ENCODE measurements at places on chromosomes 1 and 21.

DNA sequence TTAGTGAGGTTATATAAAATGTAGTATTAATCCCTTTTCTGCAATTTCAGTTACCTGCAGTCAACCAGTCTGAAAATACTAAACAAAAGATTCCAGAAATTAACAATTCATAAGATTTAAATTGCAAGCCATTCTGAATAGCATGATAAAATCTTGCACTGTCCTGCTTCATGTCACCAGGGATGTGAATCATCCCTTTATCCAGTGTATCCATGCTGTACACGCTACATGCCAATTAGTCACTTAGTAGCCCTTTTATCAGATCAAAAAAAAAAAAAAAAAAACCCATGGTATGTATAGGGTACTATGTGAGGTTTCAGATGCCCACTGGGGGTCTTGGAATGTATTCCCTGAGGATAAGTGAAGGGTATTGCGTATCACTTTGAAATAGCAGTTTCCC, 191.3 kb upstream of the HP1BP3 start:
- no peak for DNase-seq

DNA sequence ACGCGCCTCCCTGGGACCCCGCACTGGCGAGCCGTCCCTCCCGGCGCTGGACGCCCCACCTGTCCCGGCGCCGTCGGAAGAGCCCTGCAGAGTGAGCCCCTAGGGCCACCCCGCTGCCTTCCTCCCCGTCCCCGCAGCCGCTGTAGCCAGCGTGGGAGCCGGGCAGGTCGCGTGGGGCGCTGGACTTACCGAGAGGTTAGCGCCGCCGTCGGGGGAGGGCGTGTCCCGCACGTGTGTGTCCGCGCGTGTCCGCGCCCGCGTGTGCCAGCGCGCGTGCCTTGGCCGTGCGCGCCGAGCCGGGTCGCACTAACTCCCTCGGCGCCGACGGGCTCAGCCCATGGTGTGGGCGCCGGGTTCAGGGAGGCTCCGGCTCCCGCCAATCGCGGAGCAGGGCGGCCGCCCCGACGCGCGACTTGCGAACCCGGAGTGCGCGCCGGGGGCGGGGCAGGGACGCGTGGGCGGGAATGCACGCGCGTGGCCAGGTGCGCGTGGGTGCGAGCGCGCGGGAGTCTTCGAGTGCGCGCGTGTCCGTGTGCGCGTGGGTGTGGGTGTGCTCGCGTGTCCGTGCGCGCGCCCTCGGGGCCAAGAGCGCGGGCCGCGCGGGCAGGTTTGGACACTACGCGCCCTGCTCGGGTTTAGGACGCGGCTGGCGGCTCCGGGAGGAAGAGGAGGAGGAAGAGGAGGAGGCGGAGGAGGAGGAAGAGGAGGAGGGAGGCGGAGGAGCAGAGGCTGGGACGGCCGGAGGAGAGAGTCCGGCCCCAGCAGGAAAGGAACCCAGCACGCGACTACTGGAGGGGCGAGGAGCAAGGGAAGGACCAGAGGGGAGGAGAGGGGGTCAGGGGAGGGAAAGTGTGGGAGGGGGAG, 145.2 kb upstream of the ETS2 start:
- no peak for DNase-seq

- DNase-seq: no peak
Observed at GRCh38 chr1:60904099-60904851, 178.1 kb upstream of the NFIA start.

- no peak for DNase-seq
Observed at GRCh38 chr1:68384872-68385411, 64.8 kb downstream of the RPE65 start.

DNA sequence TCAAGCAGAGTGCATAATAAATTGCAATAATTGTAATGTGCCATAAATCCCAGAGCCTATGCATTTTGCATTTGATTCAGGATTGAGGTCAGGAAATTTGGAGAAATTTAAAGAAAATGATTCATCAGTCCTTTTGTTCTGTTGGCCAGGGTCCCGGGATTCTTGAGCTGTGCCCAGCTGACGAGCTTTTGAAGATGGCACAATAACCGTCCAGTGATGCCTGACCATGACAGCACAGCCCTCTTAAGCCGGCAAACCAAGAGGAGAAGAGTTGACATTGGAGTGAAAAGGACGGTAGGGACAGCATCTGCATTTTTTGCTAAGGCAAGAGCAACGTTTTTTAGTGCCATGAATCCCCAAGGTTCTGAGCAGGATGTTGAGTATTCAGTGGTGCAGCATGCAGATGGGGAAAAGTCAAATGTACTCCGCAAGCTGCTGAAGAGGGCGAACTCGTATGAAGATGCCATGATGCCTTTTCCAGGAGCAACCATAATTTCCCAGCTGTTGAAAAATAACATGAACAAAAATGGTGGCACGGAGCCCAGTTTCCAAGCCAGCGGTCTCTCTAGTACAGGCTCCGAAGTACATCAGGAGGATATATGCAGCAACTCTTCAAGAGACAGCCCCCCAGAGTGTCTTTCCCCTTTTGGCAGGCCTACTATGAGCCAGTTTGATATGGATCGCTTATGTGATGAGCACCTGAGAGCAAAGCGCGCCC, 8.7 kb downstream of the PROX1 start:
- DNase-seq: no peak

DNA sequence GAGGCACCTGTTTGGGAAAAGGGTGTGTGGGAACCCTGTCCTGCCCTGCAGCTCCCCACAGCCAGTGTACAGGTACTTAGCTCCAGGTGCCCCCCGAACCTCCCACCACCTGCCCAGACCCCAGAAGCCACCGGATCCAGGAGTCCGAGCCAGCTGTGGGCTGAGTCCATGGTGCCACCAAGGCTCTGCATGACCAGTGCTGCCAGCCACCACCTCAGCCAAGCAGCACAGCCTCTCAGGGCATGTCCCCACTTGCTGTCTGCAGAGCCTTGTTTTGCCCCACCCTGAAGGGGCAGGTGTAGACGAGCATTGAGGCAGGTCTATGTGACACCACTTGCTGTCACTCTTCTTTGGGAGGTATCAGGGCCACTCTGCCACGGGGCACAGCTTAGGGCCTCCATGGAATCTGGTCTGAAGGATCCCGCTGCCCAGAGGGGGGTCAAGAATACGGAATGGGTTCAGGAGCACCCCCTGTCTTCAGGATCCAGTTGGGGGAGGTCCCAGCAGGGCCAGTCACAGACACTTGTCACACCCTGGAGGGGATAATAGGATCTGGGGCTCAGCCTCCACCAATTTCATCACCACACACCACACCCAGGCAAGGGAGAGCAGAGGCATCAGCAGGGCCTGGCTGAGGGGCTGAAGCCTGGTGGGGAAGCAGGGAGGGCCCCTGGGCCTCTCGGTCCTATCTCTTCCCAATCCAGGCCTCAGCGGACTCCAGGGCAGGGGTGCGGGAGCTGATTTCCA, 27.7 kb downstream of the ARHGEF19 start:
- DNase-seq: no peak

DNA sequence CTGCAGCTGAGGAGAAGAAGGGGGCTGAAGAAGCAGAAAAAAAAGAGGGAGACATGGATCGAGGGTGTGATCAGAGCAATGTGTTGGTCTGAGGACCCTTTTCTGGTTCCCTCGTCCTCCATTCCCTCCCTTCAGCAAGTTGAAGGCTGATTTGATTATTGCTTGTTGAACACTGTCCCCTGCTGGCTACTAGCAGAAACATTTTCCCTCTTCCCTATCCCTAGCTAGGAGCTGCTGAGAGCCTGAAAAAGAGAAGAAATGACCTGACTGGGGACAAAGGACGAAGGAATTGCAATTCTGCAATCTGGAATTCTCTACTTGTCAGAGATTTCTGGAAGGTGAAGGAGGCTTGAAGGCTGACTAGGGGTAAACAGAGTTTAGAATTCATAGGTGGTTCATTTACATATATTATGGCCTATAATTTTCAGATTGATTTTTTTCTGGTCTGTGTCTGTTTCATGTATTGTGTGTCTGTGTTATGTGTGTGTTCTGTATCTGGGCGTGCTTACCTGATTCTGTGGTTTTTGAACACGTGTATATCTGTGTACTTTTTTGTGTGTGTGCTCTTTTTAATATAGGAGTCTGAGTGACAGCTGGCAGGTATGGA, 9.8 kb downstream of the NHLH1 start:
- DNase-seq: peak; percentile 63

GRCh38 chr1:214312530-214313051, 31.6 kb downstream of the SMYD2 start:
- no peak for DNase-seq

DNA sequence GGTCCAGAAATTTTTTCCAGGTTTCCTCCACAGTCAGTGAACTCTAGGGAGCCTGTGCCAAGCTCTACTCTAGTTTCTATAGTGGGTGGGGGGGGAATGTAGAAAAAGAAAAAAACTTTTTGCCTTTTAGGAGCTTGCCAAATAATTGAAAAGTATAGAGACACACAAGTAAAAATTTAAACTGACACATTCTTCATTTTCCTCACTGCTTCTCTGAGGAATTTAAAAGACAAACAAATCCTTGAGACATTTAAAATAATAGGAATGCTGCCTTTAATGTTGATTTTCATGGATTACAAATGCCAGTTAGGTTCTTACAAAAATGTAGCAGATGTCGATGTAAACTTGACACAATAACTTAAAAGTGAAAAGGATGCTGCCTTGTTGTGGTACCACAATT, 241.9 kb downstream of the DNM3 start:
- no peak for DNase-seq

GRCh38 chr1:22112554-22112953, 30.3 kb downstream of the WNT4 start:
- DNase-seq: no peak

DNA sequence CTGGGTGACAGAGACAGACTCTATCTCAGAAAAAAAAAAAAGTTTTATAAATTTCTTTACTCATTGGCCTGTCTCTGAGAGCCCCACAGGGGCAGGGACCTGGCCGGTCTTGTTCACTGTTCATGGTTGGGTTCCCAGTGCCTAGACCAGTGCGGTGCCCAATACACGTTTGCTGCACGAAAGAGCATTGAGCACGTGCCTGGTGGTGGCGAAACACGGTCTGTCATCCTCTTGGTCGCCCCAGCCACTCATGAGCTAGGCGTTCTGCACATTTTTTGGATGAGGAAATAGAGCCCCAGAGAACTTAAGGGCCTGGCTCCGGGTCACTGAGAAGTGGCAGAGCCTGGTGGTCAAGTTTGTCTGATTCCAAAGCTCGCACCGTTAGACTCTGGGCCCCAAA, 18.7 kb upstream of the EPHA8 start:
- DNase-seq: no peak

Data from Panc1 (cell line).